GM13976 (cell line): ENCODE measurements at places on chromosomes 1 and 21.
A peak's percentile ranks its signal among the peaks of the same experiment; 100 is the strongest.

- DNase-seq: peak; percentile 58
These were observed at the start of gene SLAMF8 for GRCh38 chr1:159826441-159827101. TSS of gene SLAMF8 (plus strand) at chr1:159826873. CDS start at chr1:159826899, 26 bp downstream.

GRCh38 chr1:37186246-37186756 is 152.0 kb upstream of the GRIK3 start:
- DNase-seq: no peak

- DNase-seq: no peak
These were observed 13.2 kb downstream of the KRTAP26-1 start for GRCh38 chr21:30306884-30307283.

DNA sequence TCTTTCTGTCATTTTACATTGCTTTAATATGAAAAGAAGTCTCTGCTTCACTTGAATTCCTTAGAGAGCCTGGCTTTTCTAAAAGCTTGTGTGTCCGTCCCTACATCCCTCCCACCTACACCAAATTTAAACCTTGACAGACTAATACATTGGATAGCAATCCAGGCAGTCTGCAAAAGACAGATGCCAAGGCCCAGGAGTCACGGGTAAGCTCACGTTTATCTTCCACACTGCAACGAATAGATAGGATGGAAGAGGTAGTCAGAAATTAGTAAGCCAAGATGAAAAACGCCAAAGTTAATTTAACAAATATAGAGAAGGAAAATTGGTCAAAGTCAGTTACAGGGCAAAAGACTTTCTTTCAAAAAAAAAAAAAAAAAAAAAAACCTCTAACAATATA is 338.1 kb downstream of the SMYD3 start:
- no peak for DNase-seq

DNA sequence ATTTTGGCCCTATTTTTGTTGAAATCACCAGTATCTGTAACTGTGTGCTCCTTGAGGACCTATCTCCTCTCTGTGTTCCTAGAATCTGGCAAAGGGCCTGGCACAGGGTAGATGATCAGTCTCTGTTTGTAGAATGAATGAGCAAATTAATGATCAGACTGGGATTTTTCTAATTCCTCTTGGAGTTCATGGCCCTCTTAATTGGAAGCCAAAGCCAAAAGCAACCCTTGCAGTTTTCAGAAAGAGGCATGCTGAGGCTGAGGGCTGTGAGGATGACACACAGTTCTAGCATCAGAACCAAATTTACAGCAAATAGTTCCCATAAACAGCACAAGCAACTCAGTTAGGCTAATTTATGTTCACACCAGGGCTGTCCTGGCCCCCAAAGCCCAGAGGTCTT is 111.1 kb upstream of the BEND5 start:
- no peak for DNase-seq

DNA sequence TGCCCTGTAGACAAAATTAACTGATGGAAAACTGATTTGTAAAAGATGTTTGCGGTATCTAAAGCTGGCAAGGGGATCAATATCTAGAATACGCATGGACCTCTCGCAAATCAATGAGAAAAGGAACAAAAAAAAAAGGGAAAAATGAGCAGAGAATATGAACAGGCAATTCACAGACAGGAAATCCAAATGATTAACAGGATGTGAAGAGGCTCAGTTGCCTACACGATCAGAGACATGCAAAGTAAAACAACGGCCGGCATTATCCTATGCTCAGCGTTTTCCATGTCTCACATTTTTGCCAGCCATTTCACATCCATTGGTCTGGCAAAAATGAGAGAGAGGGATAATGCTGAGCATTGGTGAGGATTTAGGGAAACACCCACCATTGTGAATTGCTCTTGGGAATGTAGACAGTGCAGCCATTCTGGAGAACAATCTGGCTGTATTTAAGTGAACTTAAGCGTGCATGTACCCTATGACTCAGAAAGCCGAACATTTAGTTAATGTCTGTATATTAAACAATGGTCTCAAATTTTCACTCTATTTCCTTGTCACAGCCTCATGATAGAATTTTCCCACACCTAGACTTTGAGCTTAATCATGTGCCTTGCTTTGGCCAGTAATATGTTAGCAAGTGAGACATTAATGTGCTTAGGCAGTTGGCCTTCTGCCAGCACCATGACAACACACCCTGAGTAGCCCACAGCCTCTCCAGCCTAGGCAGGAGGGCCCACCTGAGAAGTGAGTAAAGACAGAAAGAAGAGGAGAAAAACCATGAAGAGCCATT is 61.0 kb upstream of the NBPF3 start:
- DNase-seq: no peak

DNA sequence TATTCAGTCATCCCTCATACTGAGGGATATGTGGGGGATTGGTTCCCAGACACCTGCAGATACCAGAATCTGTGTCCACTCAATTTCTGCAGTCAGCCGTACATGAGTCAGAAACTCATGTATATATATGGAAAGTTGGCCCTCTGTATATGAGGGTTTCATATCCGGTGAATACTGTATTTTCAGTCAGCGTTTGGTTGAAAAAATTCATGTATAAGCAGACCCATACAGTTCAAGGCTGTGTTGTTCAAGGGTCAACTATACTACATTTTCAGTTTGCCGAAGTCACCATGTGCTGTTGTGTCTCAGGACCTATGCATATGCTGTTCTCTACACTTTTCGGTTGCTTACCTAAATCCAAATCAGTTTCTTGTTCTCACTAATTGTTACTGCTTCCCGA is 10.5 kb downstream of the AXDND1 start:
- no peak for DNase-seq

DNA sequence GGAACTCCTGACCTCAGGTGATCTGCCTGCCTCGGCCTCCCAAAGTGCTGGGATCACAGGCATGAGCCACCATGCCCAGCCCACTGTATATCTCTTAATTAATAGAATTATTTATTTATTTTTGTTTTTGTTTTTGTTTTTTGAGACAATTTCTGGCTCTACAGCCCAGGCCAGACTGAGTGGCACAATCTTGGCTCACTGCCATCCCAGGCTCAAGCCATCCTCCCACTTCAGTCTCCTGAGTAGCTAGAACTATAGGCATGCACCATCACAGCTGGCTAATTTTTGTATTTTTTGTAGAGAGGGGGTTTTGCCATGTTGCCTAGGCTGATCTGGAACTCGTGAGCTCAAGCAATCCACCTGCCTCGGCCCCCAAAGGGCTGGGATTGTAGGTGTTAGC is 15.7 kb upstream of the WDTC1 start:
- DNase-seq: no peak

GRCh38 chr1:229716704-229717103 is 90.7 kb downstream of the URB2 start:
- DNase-seq: no peak

- peak; percentile 38 for DNase-seq
These were observed 16.0 kb upstream of the ZNF496 start for GRCh38 chr1:247347477-247348222.

GRCh38 chr1:2175055-2175414 is 19.5 kb downstream of the FAAP20 start:
- no peak for DNase-seq

GRCh38 chr1:148263128-148263905 is 111.2 kb upstream of the NBPF11 start:
- peak; percentile 83 for DNase-seq

DNA sequence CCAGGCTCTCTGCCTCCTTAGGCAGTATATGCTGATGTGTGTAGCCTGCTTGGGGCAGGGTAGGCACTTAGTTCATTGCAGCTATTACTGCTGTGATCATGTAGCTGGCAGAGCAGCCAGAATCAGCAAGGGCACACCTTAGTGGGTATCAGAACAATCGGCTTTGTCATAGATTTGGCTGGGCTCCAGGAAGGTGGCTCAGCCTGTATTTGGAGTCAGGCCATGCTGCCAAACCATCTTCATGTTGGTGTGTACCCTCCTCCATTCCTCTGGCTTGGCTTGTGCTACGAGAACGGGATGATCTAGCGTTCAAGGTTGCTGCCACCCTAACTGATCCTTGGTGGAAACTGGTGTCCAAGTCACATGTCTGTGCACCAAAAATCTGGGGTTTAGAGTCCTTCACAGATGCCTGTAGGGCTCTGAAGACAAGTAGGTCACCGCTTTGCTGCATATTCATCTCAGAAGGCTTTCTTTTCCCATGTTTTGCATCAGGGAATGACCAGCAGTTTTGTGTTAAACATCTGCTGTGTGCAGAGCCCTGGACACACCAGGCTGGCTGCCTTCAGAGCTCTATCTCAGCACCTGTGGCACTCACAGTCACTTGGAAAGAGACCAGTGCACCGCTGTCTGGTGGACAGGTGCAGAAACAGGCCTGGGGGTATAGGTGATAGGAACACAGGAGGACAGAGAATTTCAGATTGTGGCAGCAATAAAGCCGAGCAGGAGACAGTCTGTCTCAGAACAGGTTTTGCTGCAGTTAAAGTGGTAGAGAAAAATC is 23.7 kb downstream of the VANGL1 start:
- DNase-seq: no peak

- DNase-seq: no peak
These were observed 2.1 kb upstream of the AHDC1 start for GRCh38 chr1:27605796-27606707.

DNA sequence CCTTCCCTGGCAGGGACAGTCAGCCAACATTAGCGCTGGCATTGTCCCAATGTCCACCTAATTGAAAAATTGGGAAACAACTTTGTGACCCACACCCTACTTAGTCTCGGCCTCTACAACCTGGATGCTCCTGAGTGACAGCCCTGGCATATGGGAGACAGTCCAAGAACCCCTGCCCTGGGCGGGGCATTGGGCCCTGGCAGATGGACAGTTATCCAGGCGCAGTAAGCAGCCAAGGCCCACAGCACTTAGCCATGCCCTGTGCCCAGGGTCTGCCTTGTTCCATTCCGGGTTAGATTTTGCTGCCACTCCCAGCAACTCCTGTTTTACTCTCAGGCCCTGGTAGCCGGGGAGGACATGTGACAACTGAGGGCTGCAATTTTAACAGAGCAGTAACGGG is 50.3 kb downstream of the NFASC start:
- no peak for DNase-seq

DNA sequence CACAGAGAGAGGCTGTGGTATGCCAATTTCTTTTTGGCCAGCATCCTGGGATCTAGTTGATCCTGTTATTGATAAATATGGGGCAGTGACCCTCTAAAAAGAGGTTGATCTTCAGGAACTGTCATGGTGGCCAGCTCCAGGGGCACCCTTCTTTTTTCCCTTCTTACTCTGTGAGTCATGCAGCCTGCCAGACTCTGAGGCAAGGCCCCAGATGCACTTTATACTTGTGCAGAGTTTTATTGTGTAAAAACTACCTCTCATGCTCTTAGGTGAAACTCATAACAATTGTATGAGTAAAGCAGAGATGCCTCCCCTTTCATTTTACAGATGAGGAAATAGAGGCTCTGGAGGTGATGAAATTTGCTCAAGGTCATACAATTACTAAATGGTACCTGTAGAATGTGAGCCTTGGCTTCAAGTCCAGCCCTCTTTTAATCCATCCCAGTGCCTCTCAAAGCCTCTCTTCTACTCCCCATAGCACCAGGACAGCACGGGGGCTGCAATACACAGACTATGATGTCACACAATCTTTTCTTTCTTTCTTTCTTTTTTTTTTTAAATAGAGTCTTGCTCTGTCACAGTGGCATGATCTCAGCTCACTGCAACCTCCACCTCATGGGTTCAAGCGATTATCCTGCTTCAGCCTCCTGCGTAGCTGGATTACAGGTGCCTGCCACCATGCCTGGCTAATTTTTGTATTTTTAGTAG is 387.8 kb downstream of the KCNH1 start:
- DNase-seq: no peak
